GM03348 (cell line): ENCODE measurements at places on chromosomes 16 and 17.

- no peak for DNase-seq
Observed at GRCh38 chr16:73793260-73793659, 503.4 kb upstream of the PSMD7 start.

GRCh38 chr17:21358682-21359482, 17.3 kb upstream of the KCNJ12 start:
- DNase-seq, result peak; percentile 73

DNA sequence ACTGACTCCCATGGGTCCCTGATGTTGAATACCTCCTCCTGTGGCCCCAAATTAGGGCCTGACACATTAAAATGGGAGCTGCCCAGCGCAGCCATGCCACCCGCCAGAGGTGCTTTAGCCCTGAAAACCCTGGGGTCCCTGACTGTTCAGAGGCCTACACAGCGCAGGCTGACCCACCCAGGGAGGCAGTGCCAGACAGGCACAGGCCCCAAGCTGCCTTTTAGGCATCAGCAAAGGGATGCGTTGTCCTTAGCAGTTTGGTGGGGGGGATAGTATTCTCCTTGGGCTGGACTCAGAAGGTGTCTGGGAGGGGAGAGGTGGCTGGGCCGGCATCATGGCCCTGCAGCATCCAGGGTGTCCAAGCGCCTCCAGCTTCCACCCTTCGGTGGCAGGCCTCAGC, 1.4 kb downstream of the RAPGEFL1 start:
- DNase-seq, result no peak

DNA sequence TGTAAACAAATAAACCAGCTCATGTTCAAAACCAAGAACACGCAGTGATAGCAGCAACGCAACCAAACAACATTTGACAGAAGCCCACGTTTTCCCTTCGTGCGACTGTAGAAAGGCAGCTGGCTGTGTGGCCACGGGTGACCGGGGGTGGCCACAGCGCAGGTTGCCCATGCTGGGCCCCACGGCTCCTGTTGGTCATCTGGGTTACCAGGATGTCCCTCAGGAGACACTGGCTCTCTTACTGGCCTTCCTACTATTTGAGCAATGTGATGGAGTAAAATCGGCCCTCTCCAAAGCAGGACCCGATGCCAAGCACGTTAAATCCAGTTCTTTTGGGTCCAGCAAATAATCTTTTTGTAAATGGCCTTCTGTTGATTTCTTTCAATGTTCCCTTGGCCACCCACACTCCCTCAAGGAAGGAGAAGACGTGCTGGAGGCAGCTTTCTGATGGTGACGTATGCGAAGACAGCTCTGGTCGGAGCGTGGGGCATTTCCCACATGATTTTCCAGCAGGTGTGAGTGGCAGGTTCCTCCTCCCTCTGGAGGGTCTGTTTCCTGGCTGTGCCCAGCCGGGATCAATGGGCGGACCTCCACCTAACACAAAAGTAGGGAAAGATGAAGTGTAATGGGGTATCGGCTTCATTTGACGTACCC, 143.1 kb upstream of the CHMP6 start:
- no peak for DNase-seq

DNA sequence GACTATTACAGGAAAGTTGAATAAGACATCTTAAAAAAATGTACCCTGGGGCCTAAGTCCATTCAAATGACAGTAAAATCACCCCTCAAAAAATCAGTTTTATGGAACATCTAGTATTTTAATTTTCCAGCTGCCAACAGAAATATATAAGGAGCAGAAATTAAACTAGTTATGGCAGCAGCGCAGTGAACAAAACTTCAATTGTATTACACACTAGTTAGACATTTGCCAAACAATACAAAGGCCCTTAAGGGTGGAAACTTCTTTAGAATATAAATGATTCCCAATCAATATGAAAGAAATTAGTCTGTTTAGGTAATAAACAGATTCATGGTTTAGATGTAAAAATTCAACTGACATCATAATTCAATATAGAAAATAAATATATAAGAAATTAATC, 18.1 kb upstream of the RFFL start:
- DNase-seq, result no peak

DNA sequence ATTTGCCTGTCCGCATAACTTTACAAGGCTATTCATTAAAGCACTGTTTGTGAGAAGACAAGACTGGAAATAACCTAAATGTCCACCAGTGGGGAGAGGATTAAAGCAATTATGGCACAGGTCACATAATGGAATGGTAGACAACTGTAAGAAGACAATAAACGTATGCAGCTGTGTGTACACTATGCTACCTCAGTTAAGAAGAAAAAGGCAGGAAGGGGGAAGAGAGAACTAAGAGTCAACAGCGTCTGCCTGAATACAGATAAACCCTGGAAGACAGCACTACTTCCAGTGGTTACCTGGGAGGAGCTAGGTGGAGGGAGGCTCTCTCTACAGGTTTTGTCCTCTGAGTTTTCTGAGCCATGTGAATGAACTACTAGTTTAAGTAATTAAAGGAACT, 15.3 kb downstream of the CREBBP start:
- DNase-seq, result no peak

DNA sequence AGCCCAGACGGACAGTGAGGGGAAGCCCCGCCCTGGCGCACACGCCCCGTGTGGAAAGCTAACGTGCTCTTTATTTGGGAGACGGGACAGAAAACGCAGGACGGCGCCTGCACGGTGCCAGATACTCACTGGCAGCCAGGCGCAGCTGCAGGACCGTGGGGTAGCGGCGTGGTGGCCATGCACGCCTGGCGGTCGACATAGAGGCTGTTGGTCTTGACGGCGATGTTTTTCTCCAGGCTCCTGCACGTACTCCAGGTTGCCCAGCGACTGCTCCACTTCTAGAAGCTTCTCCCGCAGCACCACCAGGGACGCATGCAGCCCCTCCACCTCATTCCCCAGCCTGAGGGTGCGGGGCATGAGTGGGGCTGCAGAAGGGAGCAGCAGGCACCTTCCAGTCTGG, 5.1 kb upstream of the C1QTNF8 start:
- no peak for DNase-seq

GRCh38 chr17:39167476-39167875, 1.5 kb upstream of the ARL5C start:
- peak; percentile 31 for DNase-seq
